Activated naive CD4-positive, alpha-beta T cell treated with anti-CD3 and anti-CD28 coated beads, Interleukin-2, amount 50 U/mL, for 72 hours (primary cell): ENCODE measurements at places on chromosomes 6 and 20. TPM values are rescaled to one million over a fixed set of nuclear protein-coding genes. Genes with fewer than 3 reads are reported as not detected.

GRCh38 chr6:116625872-116626271, 9.6 kb downstream of the RSPH4A start:
- DNase-seq = no peak

DNA sequence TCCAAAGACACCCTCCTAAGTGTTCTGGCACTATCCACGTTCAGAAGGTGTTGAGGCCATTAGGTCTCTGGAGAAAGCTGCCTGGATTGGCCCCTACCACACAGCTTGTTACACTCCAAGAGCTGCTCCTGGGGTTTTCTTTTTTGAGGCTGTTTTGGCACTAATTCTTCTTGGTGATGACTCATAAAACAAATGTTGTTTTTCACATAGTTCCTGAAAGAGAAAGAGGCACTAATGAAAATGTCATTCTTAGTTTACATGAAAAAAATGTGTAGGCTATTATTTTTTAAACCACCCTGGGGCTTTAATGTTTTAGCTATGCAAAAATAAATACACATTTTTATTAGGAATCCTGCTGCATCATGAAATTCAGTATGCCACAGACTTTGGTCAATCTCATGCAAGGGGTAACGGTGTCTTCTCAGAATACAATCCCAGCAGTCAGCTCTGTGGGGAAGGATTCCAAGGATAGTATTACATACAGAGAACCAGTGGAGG, 38.1 kb downstream of the TBPL1 start:
- DNase-seq = no peak

Gene SLC12A5
- total RNA-seq = 0.34 TPM

DNA sequence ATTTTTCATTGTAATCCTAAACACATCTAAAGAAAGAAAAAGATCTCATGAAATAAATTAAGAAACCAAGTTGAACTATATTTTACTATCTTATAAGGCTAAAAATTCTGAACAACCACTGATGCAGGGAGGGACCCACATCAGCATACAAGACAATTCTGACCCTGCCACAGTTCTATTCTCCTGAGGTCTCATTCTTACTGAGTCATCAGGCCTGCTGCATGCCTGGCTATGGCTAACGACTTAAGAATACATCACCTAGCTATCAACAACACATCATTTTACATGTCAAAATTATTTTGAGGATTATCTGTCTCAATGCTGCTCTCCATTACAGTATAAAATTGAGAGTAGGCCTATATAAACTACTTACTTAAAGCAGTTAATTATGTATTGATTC, 52.9 kb downstream of the FBXL4 start:
- DNase-seq = no peak

- DNase-seq = no peak
Observed at GRCh38 chr6:4028051-4028450, 50.9 kb downstream of the FAM217A start.

- peak; percentile 60 for DNase-seq
Observed at GRCh38 chr20:5100684-5101347, 18.9 kb downstream of the PCNA start.
